ENCODE measurements at places on chromosomes 4 and X.

- DNase-seq: no peak
Measured at GRCh38 chr4:77332696-77333270, 175.8 kb downstream of the CCNG2 start.

- no peak for DNase-seq
Measured at GRCh38 chrX:72272868-72273267, 4.2 kb downstream of the RPS4X start.

DNA sequence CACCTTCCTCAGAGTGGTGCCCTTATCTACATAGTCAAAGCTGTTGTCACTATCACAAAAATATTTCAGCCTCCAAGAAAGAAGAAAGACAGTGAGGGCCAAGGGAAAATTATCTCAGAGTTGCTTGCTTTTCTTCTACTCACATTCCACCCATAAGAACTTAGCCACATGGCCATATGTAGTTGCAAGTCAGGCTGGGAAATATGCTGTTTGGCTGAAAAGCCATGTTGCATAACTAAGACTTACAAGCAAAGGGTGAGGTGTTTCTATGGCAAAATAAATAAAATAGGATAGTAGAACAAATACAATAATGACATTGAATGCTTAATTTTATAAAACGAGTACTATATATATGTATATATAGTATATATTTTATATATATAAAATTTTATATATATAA lies 365.9 kb upstream of the PABPC4L start:
- no peak for DNase-seq

DNA sequence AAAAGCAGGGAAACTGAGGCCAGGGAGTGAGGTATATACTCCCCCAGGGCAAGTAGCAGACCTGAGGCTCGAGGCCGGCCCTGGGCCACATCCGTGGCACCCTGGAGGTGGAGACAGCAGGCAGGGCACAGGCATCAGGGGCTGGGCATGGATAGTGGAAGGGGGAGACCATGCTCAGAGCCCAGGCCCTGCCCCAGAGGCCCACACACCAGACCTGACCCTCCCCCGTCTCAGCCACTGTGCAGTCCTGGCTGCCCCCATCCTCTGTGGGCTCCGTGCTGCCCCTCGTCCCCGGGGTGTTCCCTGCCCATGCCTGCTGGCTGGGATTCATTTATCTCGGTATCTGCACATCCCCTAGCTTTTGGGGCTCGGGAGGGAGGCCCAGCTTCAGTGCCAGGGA lies 103.1 kb upstream of the NKX1-1 start:
- no peak for DNase-seq

GRCh38 chr4:95267081-95267480 lies 281.7 kb downstream of the UNC5C start:
- DNase-seq: no peak
